Hepatocyte (in vitro differentiated cells): ENCODE measurements at places on chromosomes 4 and X. TPM values are rescaled to one million over a fixed set of nuclear protein-coding genes. Genes with fewer than 3 reads are reported as not detected.

DNA sequence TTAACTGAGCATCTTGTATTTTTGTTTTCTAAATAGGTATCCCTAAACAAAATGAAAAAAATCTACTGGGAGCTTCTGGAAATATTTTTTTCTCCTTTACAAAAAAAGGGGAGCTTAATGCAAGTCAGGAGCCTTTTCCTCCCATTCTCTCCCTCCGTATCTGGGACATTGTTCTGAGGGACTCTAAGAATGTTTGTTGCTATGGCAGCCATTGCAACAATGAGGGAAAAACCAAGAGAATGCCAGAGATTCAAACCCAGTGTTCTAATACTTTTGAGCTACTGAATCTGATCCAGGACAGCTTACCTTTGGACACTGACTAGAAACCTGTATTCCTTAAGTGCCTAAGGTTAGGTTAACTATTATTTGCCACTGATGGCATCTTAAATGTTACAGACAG, 485.7 kb upstream of the HS3ST1 start:
- H3K27ac ChIP-seq = no peak overlapping the region
- H3K36me3 ChIP-seq = no peaks in the 10 kb centered on the region
- DNase-seq = no peak
- no peaks in the 10 kb centered on the region for H3K4me1 ChIP-seq
- H3K4me3 ChIP-seq = no peak overlapping the region

DNA sequence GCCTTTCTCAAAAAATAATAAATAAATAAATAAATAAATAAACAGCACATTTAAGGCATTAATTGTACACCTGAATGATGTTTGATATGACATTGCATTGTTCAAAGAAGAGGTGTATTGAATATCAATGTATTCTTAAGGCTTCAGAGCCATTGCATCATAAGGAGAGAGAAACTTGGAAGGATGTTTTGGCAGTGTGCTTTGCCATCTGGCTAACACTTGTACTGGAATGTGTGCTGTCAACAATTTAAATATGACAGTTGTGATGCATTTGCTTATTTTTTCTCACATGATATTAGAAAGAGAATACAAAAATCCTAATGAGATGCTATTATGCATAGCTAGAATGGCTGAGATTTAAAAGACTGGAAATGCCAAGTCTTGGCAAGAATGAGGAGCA, 67.8 kb downstream of the FAM133A start:
- no peak overlapping the region for H3K27ac ChIP-seq
- no peak for DNase-seq
- no peaks in the 10 kb centered on the region for H3K27me3 ChIP-seq
- H3K4me1 ChIP-seq = no peaks in the 10 kb centered on the region
- H3K4me3 ChIP-seq = no peak overlapping the region

The NMU gene
- 7.6 and 20.1 TPM in 2 replicates for total RNA-seq

The SOD3 gene
- 5.1 and 7.5 TPM in 2 replicates for total RNA-seq

The TLR10 gene
- not detected in 2 replicates for total RNA-seq

The ABCG2 gene
- 10.0 and 11.6 TPM in 2 replicates for total RNA-seq

The CXCR3 gene
- 0.08 TPM in 1 of 2 replicates, not detected in the other for total RNA-seq

The GPC3 gene
- total RNA-seq = 860 and 874 TPM in 2 replicates

The LETM1 gene
- 39.1 and 46.0 TPM in 2 replicates for total RNA-seq
